ENCODE measurements at places on chromosomes 16 and 17. TPM values are rescaled to one million over a fixed set of nuclear protein-coding genes. Genes with fewer than 3 reads are reported as not detected.
A peak's percentile ranks its signal among the peaks of the same experiment; 100 is the strongest.

SMTNL2 gene
- total RNA-seq: not detected

GRCh38 chr16:31206776-31207175 lies 4.2 kb upstream of the PYCARD start:
- peaks cover 1% of the 10 kb centered on the region for H3K4me1 ChIP-seq
- no peak for DNase-seq
- H3K36me3 ChIP-seq: no peaks in the 10 kb centered on the region
- H3K27me3 ChIP-seq: peaks cover 29% of the 10 kb centered on the region
- no peak overlapping the region for H3K27ac ChIP-seq

- peaks cover 13% of the 10 kb centered on the region for H3K36me3 ChIP-seq
- H3K27me3 ChIP-seq: no peaks in the 10 kb centered on the region
- H3K27ac ChIP-seq: no peak overlapping the region
- no peak overlapping the region for H3K4me3 ChIP-seq
Measured at GRCh38 chr17:2412561-2413021, 11.7 kb upstream of the MNT start.

DNA sequence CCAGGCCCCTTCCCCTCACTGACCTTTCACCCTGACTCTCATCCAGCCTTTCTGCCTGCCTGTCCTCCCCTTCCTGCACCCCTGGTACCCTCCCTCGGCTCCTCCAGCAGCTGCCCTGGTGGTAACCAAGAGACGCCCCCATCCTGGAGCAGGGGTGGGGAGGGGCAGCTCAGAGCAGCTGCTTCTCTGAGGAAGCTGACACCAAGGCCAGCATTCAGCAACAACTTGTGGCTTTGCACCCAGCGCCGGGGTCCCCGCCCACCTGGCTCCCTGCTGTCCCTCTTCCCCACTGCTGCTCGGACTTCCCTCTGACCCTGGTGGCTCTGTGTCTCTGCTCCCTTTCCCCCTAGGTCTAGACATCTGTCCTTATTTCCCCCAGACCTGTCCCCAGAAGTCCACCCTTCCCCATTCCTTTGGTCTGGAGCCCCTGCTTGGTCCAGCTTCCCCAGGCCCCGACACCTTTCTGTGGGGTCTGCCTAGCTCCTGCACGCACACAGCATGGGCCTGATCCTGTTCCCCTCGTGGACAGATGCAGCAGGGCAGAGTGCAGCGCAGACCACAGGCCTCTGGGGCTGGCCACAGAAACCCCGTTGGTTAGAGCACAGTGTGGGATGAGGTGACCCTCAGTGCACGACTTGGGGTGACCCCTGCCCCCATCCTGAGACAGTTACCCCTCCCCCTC lies 1.2 kb upstream of the ATP2A1 start:
- no peaks in the 10 kb centered on the region for H3K27me3 ChIP-seq
- H3K36me3 ChIP-seq: no peaks in the 10 kb centered on the region
- no peaks in the 10 kb centered on the region for H3K4me1 ChIP-seq
- no peak for DNase-seq
- H3K27ac ChIP-seq: no peak overlapping the region

TEDC2 gene
- 6.9 TPM for total RNA-seq

RETREG3 gene
- total RNA-seq: 46.0 TPM

- peak; percentile 67 for DNase-seq
- H3K4me1 ChIP-seq: peaks cover 27% of the 10 kb centered on the region
- H3K4me3 ChIP-seq: peak within 1 kb of the TSS; percentile 91
- H3K27me3 ChIP-seq: no peaks in the 10 kb centered on the region
- H3K36me3 ChIP-seq: peaks cover 59% of the 10 kb centered on the region
Measured at GRCh38 chr17:28726226-28726626, at the start of gene TLCD1. Gene TLCD1 (minus strand): TSS chr17:28726233. CDS start chr17:28726097, 136 bp downstream.

- peaks cover 25% of the 10 kb centered on the region for H3K4me1 ChIP-seq
- H3K27ac ChIP-seq: no peak overlapping the region
- H3K36me3 ChIP-seq: peaks cover 4% of the 10 kb centered on the region
- H3K4me3 ChIP-seq: no peak overlapping the region
- DNase-seq: no peak
- H3K27me3 ChIP-seq: no peaks in the 10 kb centered on the region
Measured at GRCh38 chr17:50268026-50268425, 6.2 kb upstream of the TMEM92 start.

FLCN gene
- total RNA-seq: 25.6 TPM

PRKCB gene
- not detected for total RNA-seq

CDH16 gene
- total RNA-seq: 0.25 TPM

GRCh38 chr17:47735536-47736011 lies 2.5 kb downstream of the TBX21 start:
- peaks cover 46% of the 10 kb centered on the region for H3K27me3 ChIP-seq
- DNase-seq: no peak
- H3K36me3 ChIP-seq: no peaks in the 10 kb centered on the region

- no peaks in the 10 kb centered on the region for H3K27me3 ChIP-seq
- H3K4me3 ChIP-seq: no peak overlapping the region
- H3K36me3 ChIP-seq: no peaks in the 10 kb centered on the region
- no peaks in the 10 kb centered on the region for H3K4me1 ChIP-seq
Measured at GRCh38 chr17:41672153-41672552, 16.5 kb upstream of the EIF1 start.

DNA sequence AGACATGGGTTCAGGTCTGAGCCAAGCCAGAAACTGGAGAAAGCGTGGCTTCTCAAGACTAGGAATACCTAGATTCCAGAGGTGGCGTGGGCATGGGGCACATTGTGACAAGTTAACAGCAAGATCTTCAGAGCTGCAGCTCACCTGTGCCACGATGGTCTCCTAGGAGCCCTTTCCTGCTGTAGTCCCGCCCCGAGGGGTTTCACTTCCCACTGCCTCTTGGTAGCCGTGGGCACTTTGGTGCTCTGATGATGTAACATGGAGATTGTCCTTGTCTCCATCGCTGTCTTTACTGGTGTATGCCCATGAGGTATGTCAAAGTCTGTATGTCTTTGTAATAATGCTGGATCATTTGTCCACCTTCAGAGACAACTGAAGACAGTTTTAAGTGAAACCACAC lies 89.7 kb downstream of the WWOX start:
- H3K4me1 ChIP-seq: no peaks in the 10 kb centered on the region
- H3K4me3 ChIP-seq: no peak overlapping the region
- no peak for DNase-seq
- no peaks in the 10 kb centered on the region for H3K27me3 ChIP-seq
- H3K27ac ChIP-seq: no peak overlapping the region
- no peaks in the 10 kb centered on the region for H3K36me3 ChIP-seq

DNA sequence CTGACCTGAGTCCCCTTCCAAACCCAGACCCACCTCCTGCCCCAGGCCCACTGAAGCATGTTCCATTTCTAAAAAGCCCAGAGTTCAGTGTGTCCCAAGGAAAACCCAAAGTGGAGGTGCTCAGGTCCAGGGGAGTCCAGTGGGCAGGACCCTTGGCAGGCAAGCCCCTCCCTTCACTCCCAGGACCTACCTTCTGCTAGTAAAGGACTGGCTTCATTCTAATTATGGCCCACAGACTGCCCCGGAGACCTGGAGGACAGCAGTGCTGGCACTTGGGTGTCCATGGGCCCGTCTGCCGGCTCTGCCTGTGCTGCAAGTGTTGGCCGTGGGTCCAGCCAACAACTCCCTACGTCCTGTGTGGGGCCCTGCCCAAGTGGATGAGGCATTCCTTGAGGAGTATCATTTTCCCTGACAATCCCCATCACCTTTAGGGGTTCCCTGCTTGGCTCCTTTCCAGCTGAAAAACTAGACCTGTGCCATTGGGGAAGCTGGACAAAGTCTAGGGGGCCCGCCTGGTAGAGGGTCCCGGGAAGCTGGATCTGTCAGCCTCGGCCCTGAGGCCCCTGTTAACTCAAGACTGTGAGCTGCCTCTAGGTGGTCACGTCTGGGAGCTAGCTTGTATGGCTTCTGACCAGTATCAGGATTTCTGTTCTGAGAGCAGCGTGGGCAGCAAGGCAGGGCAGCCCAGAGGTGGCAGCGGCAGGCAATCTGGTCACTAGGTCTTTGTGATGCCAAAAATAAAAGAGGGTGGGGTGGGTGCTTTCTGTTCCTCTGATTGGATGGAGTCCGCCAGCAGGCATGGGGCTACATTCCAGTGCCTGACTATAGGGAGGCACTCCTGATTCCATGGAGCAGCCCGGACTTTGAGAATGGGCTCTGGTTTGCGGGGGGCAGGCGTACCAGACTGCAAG lies 8.2 kb downstream of the CBX2 start:
- DNase-seq: no peak
- H3K27me3 ChIP-seq: no peaks in the 10 kb centered on the region
- H3K4me1 ChIP-seq: no peaks in the 10 kb centered on the region
- no peak overlapping the region for H3K4me3 ChIP-seq
- no peak overlapping the region for H3K27ac ChIP-seq

GRCh38 chr17:59487161-59487873 lies 78.1 kb upstream of the DHX40 start:
- peaks cover 7% of the 10 kb centered on the region for H3K36me3 ChIP-seq
- DNase-seq: no peak
- no peaks in the 10 kb centered on the region for H3K27me3 ChIP-seq
- no peak overlapping the region for H3K4me3 ChIP-seq
- no peaks in the 10 kb centered on the region for H3K4me1 ChIP-seq

- no peak overlapping the region for H3K4me3 ChIP-seq
- peaks cover 14% of the 10 kb centered on the region for H3K36me3 ChIP-seq
- H3K27ac ChIP-seq: no peak overlapping the region
- no peaks in the 10 kb centered on the region for H3K27me3 ChIP-seq
- no peaks in the 10 kb centered on the region for H3K4me1 ChIP-seq
Measured at GRCh38 chr16:11152677-11153331, 103.2 kb downstream of the SOCS1 start.

DNA sequence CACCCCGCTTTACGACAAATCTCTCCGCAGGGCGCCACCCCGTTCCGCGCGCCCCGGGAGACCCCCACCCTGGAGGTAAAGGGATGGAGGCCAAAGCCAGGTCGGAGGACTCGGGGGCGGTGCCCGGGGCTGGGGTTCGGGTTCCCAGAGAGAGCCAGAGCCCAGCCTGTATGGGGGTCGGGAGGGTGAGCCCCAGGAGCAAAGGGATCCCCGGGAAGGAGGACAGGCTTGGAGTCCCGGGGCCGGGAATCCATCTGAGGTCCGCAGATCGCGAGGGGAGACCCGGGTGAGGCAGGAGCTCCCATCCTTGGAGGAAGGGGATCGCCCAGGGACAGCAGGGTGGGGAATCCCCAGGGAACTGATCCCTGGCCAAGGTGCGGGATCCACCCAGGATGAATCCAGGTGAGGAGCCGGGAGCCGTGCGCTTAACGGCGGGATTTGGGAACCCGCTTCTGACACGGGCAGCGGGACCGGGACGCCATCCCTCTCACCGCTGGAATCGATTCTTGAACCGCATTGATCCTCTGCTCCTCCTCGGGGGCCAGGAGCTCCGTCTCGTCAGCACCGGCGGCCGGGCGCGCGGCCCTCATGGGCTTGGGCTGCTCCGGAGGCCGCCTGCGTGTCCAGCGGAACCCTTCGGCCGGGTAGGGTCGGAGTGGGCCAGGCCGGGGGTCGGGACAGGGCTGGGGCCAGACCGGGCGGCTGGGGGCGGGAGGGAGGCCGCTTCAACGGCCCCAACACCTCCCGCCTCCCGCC lies at the start of gene MMD:
Gene MMD, minus strand, starts transcription at position 657 of the 756 bp plus-strand sequence. Its CDS starts 140 bp downstream, at position 517.
- no peaks in the 10 kb centered on the region for H3K36me3 ChIP-seq
- H3K4me1 ChIP-seq: peaks cover 6% of the 10 kb centered on the region
- H3K27me3 ChIP-seq: peaks cover 26% of the 10 kb centered on the region
- peak; percentile 45 for DNase-seq

TP53TG3B gene
- total RNA-seq: not detected

GRCh38 chr17:38428643-38429371 lies 543 bp downstream of the ARHGAP23 start:
- H3K27me3 ChIP-seq: no peaks in the 10 kb centered on the region
- H3K4me1 ChIP-seq: peaks cover 15% of the 10 kb centered on the region
- DNase-seq: peak; percentile 42

- no peaks in the 10 kb centered on the region for H3K36me3 ChIP-seq
- no peaks in the 10 kb centered on the region for H3K4me1 ChIP-seq
- no peak overlapping the region for H3K4me3 ChIP-seq
- H3K27me3 ChIP-seq: peaks cover 1% of the 10 kb centered on the region
Measured at GRCh38 chr16:49811644-49812334, 44.1 kb downstream of the ZNF423 start.

DNA sequence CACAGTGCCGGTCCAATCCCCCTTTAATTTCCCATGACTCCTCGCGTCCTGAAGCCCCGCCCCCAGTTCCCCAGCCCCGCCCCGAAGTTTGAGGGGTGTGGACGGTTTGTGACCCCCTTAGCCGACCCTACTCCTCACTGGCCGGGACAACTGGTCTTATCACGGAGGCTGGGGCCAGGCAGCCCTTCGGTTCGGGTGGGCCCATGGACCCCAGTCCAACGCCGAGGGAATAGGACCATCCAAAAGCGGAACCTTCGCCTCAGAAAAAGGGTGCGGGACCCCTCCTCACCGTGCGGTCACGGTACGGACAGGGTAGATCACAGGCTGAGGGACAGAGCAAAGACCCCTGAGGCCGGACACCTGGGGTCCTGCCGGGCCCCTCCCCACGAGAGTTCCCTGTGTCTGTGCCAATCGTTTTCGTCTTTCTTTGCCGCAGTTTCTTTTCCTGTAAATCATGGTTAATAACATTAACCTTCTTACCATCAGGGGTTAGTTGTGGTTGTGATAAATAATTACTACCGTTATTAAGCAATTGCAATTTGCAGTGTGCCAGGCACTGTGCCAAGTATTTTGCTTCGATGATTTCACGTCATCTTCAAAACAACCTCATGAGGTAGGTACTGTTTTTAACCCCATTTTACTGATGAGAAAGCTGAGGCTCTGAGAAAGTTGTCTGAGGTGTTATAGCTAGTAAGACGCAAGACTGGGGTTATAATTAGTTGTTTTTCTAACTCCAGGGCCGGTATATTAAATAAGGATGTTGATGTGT lies 543 bp downstream of the TMUB2 start:
- no peaks in the 10 kb centered on the region for H3K27me3 ChIP-seq
- H3K27ac ChIP-seq: peak overlapping the region; percentile 99
- H3K4me1 ChIP-seq: peaks cover 17% of the 10 kb centered on the region
- DNase-seq: peak; percentile 29
- peak overlapping the region; percentile 100 for H3K4me3 ChIP-seq
- H3K36me3 ChIP-seq: peaks cover 46% of the 10 kb centered on the region

GRCh38 chr17:76280650-76281049 lies 15.5 kb downstream of the UBALD2 start:
- H3K27me3 ChIP-seq: no peaks in the 10 kb centered on the region
- H3K36me3 ChIP-seq: peaks cover 4% of the 10 kb centered on the region
- no peak overlapping the region for H3K4me3 ChIP-seq
- H3K4me1 ChIP-seq: peaks cover 6% of the 10 kb centered on the region
- H3K27ac ChIP-seq: no peak overlapping the region

GRCh38 chr17:42392692-42393415 lies 4.6 kb upstream of the STAT3 start:
- no peaks in the 10 kb centered on the region for H3K27me3 ChIP-seq
- peak; percentile 74 for DNase-seq
- H3K36me3 ChIP-seq: peaks cover 5% of the 10 kb centered on the region
- H3K4me3 ChIP-seq: no peak overlapping the region
- peaks cover 18% of the 10 kb centered on the region for H3K4me1 ChIP-seq
- H3K27ac ChIP-seq: peak overlapping the region; percentile 12

CD300LG gene
- not detected for total RNA-seq
